Stimulated activated CD4-positive, alpha-beta T cell treated with anti-CD3 and anti-CD28 coated beads, Interleukin-15, amount 100 ng/mL, for 1 hour (primary cell): ENCODE measurements at places on chromosomes 3 and 15.

- no peak for DNase-seq
Measured at GRCh38 chr3:116474801-116475200, 29.5 kb upstream of the LSAMP start.

- DNase-seq = no peak
Measured at GRCh38 chr15:89876396-89877082, 17.3 kb downstream of the AP3S2 start.

GRCh38 chr3:124483915-124484470 lies 246.3 kb upstream of the UMPS start:
- DNase-seq = no peak

- DNase-seq = no peak
Measured at GRCh38 chr15:76501726-76502125, 165.2 kb downstream of the ISL2 start.

GRCh38 chr3:104632521-104632920 lies 734.2 kb upstream of the ALCAM start:
- no peak for DNase-seq

- DNase-seq = no peak
Measured at GRCh38 chr3:53486961-53487654, 7.3 kb upstream of the CACNA1D start.

DNA sequence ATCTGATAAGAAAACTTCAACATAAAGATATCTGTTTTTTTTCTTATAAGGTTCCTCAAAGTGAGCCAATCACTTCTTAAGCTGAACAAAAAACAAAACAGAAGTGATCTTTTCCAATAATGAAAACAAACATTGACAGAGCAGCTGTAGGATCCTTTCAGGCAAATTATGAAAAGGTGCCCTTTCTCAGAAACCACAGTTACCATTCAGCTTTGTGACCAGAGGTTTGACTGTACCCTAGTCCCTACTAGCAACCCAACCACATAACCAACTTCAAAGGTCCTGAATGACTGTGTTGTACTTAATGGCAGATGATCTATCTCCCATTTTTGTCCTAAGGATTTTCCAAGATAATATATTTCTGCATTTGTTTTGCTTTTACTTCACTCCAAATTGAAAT lies 39.4 kb upstream of the CCR2 start:
- no peak for DNase-seq

GRCh38 chr3:45965253-45965652 lies 22.0 kb downstream of the CXCR6 start:
- no peak for DNase-seq

GRCh38 chr15:25884370-25884769 lies 21.2 kb upstream of the ATP10A start:
- DNase-seq = no peak

DNA sequence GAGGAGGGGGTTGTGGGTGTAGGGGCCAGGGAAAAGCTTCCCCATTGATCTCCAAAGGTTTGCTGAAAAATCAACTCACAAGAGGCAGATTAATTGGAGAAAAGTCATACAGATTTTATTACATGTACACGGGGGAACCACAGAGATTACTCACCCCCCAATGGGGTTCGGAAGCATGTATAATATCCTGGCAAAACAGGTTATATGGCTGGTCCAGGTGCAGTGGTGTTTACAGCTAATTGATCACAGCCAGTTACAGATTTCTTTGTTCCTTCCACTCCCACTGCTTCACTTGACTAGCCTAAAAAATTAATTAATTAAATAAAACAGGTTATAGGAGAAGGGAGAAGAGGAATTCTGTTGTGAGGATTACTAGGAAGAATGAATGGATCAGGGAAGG lies 22.4 kb downstream of the PRKCI start:
- no peak for DNase-seq

DNA sequence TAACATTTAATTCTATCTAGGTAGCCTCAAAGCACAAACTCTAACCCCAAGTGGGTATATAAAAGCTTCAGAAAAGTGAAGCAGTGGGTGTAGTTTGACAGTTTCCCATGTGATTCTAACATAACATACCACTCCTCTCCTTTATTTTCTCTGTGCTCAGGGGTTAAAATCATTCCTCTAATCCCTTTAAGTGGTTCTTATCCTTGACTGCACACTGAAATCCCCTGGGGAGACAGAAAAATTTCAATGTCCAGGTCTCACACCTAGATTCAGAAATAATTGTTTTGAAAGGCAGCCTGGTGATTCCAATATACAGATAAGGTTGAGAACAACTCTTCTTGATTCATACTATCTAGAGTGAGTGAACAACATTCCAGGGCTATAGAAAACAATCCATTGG lies 986.4 kb downstream of the ROBO1 start:
- DNase-seq = no peak

GRCh38 chr3:139120086-139121056 lies 75.7 kb upstream of the PRR23C start:
- no peak for DNase-seq

GRCh38 chr3:40780291-40780924 lies 255.6 kb downstream of the ZNF621 start:
- DNase-seq = no peak

DNA sequence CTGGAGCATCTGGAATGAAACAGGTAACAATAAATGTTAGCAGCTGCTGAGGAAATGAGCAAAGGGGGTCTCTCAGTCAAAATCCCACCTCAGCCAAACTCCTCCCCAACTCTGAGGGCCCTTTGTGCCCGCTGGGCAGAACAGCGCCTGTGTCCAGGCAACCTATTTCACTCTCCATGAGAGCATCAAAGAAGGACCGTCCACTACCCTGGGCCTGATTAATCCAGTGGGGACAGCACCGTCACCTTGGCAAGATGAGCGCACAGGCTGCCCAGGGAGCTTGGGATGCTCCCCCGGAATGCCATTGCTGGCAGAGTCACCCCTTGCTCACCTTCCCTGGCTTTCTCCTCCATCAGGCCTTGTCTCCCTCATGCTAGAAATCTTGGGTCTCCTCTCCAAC lies 97.4 kb upstream of the HACD2 start:
- DNase-seq = no peak

DNA sequence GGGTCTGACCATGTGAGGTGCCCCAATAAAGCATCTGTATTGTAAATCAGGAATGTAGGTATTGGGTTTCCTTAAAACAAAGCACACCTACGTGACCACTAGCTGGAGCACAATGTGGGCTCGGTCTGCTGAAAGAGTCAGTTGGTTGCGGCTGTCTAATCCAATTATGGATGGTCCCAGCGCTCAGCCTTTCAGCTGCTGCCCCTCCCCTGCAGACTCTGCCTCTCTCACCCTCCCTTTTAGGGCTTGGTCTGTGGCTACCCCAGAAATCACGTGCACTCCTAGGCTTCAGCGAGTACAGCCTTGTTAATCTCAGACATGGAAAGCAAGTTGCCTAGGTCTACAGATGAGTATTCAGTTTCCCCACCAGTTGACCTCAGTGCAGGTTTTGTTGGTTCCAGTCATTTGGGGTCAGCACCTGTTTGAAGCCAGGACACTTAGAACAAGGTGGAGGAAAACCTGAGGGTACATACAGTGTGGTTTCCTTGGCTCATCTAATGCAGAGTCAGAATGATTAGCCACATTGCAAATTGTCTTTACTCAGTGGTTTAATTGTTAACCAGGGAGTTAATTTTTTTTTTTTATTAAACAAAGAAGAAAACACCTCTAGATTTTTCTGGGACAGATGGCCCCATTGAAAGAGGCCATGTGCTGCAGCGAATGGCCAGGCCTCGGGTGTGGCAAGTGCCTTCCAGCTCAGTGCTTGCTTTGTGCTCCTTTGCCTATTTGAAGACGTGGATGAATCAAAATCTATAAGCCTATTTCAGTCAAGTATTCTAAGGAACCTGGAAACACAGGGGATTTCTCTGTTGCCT lies 137.7 kb downstream of the IGF1R start:
- no peak for DNase-seq

- DNase-seq = no peak
Measured at GRCh38 chr15:74976159-74976558, 19.2 kb upstream of the SCAMP5 start.

DNA sequence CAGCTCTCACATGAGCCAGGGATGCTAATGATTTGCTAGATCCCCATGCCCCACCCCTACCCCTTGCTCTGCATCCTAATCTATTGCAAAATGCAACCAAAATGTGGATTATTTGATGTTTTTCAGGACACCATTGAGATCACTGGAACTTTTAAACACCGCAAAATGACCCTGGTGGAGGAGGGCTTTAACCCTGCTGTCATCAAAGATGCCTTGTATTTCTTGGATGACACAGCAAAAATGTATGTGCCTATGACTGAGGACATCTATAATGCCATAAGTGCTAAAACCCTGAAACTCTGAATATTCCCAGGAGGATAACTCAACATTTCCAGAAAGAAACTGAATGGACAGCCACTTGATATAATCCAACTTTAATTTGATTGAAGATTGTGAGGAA lies 29.7 kb downstream of the HDC start:
- no peak for DNase-seq

- no peak for DNase-seq
Measured at GRCh38 chr3:16224325-16224724, 40.4 kb downstream of the DPH3 start.

- DNase-seq = no peak
Measured at GRCh38 chr15:31824024-31824423, 206.3 kb upstream of the CHRNA7 start.

- DNase-seq = no peak
Measured at GRCh38 chr15:80500021-80500420, 95.8 kb downstream of the ARNT2 start.

- no peak for DNase-seq
Measured at GRCh38 chr3:38205472-38205805, 40.1 kb downstream of the OXSR1 start.

GRCh38 chr3:78221796-78222195 lies 1181.9 kb downstream of the ROBO2 start:
- no peak for DNase-seq

- DNase-seq = no peak
Measured at GRCh38 chr3:124671106-124671505, 59.1 kb upstream of the UMPS start.

GRCh38 chr3:193819117-193820010 lies 226.4 kb downstream of the OPA1 start:
- no peak for DNase-seq

DNA sequence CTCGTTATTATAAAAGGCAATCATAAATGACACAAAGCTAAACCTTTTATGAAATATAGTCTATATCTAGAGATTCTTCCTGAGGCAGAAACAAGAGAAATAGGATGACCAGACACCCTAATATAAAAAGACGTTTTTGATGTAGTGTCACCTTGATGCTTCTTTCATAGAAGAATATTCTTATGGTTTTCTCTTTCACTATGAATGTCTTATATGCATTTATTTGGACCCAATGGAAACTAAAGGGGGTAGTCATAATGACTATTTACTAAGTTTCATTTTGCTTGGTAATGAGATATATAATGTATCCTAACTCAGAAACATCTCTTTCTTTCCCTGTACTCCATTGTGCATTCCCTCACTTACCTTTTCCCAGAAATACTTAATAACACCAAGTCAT lies 393.9 kb downstream of the RAP2B start:
- DNase-seq = no peak

DNA sequence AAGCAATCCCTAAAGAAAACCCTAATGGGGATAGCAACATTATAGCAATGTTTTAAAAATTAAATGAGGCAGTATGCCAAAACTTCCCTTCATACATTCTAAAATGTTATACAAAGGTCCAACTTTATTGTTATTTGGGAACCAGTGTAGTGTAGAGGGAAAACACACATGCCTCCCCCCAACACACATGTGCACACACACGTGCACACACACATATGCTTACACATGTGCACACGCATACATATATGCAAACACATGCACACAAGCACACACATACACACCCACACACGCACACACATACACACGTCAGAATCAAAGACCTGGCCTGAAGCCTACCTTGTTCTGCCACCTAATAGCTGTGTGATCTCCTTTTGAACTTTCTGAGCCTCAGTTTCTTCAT lies 83.3 kb downstream of the SCN11A start:
- DNase-seq = no peak

GRCh38 chr15:31037731-31038477 lies 46.5 kb upstream of the MTMR10 start:
- no peak for DNase-seq

GRCh38 chr15:83538682-83539081 lies 91.5 kb downstream of the SH3GL3 start:
- no peak for DNase-seq

GRCh38 chr15:63972801-63973200 lies 73.5 kb downstream of the DAPK2 start:
- DNase-seq = no peak

GRCh38 chr15:85386261-85386660 lies 5.9 kb downstream of the AKAP13 start:
- DNase-seq = no peak
